ENCODE measurements at places on chromosomes 5 and 9.

GRCh38 chr5:75668977-75669689 lies 48.1 kb downstream of the POC5 start:
- peak; percentile 43 for DNase-seq

- no peak for DNase-seq
Measured at GRCh38 chr5:135484674-135485086, 32.5 kb upstream of the TIFAB start.

DNA sequence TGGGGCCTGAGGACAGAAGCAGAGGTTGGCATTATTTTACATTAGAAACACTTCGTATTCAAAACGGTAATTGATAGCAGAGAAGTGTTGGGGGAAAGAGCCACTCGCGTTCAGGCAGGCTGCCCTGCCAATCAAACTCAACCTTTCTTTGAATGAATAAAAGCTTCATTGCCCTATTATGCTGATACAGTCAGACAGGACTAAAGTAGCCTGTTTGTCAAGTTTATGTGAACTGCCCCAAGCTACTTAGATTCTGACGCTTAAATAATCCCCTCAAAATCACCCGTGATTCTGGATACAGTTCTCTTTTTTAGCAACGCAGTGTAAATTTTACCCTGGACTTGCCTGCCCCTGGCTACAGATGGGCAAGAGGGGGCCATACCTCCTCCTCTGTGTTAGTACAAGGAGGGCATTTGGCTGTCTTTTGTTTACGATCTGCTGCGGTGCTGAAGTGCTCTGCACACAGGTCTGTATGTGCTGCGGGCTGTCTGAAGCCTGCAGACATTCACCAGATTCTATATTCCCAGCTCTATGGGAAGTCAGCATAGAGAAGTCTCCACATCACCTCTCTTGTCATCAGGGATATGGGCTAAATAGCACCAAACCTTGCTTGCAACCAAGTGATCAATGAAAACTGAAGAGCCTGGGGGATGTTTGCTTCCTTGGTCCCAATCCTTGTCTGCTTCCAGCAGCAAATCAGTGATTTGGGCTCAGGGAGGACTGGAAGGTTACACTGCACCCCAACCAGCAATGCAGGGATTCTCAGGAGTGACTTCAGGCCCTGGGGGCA lies 218.4 kb downstream of the EBF1 start:
- no peak for DNase-seq

- DNase-seq, result no peak
Measured at GRCh38 chr9:93280661-93281259, 96.8 kb downstream of the WNK2 start.

DNA sequence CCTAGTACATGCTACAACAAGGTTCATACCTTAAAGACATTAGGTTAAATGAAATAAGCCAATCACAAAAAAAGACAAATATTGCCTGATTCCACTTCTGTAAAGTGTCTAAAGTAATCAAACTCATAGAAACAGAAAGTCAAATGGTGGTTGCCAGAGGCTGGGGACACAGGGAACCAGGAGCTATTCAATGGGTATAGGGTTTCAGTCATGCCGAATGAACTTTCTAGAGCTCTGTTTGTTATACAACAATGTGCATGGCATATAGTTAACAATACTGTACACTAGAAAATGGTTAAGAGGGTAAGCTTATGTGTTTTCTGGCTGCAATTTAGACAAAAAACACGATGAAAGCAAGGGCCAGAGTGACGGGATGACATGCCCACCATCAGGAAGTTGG lies 70.8 kb upstream of the EGFLAM start:
- no peak for DNase-seq

Data from CD4-positive, alpha-beta T cell treated with Interleukin-6 at 100 ng/mL for 8 hours (primary cell).